ENCODE measurements at places on chromosomes 11 and 22.

DNA sequence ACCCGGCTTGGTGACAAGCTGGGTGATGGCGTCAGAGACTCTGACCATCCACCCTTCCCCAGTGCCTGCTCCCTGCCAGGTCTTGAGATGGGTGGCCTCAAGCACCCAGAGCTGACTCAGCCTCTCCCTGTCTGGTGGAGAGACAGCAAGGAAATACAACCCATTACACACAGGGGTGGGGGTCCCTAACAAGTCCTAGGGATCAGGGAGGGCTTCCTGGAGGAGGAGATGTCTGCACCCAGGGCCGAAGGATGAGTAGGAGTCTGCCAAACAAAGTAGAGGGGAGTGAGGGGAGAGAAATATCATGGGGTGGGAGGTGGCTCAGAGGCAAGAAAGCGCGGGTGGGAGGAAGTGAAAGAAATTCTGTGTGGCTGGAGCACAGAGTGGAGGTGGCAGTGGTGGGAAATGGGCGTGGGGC is 6.8 kb downstream of the MAFF start:
- no peak for DNase-seq

DNA sequence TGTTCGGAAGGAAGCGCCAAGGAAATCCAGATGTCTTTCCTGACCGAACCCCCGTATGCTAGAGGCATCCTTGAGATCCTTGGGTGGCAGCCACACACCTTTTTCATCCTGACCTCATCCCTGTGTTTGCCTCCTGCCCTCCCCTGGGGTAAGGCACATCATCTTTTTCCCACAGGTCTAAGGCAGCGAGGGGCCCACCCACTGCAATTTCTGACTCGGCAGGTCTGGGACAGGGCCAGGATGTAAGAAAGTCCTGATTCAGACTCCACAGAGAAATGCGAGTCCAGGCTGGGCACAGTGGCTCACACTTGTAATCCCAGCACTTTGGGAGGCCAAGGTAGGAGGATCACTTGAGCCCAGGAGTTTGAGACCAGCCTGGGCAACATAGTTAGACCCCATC is 10.5 kb downstream of the ZMAT5 start:
- no peak for DNase-seq

DNA sequence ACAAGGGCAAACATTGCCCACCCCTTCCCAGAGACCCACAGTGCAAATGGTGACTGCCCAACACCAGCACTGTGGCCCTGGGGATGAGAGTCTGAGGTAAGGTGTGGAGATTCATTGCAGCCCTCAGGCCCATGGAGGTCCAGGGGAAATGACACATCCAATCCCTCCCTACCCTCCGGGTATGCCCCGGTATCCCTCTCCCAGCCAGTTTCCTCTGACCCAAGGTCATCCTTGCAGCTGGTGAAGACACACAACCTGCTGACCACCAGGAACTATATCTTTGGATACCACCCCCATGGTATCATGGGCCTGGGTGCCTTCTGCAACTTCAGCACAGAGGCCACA is 18.9 kb upstream of the UVRAG start:
- no peak for DNase-seq

DNA sequence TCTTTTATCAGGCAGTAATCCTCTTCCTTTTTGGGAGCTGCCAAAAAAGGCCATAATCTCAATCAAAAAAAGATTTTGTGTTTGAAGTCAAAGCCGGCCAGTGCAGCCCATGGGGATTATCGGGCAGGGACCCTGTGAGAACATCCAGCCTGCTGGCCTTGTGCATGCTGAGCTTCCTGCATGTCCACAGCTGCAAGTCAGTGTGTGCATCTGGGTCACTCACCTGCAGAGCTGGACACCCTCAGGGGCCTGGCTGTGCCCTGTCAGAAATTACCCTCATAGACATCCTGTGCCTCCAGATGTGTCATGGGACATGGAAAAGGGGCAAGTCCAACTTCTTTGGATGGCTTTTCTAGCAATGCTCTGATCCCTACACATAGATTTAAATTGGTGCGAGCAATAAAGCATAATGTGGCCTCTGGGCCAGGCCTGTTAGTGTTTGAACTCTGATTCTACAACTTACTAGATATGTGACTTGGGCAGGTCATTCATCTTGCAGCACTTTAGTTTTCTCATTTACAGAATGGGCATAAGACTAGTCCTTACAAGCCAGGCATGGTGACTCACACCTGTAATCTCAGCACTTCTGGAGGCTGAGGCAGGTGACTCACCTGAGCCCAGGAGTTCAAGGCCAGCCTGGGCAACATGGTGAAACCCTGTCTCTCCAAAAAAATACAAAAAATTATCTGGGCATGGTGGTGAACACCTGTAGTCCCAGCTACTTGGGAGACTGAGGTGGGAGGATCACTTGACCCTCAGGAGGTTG is 81.6 kb upstream of the LARGE1 start:
- no peak for DNase-seq

DNA sequence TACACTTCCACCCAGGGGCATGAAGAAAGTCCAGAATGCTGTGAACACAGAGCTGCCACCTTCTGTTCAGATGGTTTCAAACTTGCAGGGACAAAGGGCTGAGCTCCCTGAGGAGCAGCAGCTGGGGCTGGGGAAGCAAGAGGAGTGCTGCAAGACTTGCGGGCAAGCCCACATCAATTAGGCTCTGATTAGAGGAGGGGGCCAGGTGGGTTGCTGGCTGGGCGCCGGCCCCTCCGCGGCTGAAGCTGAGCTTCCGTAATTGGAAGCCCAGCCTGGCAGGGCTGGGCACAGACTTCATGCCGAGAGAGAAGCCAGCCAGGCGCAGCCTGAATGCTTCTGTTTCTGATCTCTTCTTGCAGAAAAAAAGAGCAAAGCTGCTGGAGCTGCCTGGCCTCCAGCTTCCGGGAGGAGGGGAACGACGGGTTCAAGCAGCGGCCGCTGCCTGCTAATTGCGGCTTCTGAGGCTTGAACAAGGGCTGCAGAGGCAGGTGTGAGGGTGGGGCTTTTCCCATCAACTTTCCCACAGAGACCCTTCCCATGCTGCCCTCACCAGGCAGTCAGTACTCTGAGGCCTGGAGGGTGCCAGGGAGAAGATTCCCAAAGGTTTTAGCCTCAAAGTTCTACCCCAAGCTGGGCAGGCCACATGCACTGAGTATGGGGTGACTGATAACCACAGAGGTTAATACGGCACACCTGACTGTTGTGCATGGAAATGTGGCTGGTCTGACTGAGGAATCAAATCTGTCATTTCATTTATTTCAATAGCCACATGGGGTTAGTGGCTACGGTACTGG is 91.1 kb upstream of the LMO1 start:
- DNase-seq, result no peak

- DNase-seq, result no peak
These were observed 21.6 kb upstream of the RFPL2 start for GRCh38 chr22:32226326-32227104.
